ENCODE measurements at places on chromosomes 7 and 10. TPM values are rescaled to one million over a fixed set of nuclear protein-coding genes. Genes with fewer than 3 reads are reported as not detected.

- DNase-seq: no peak
These were observed 94.0 kb downstream of the TBXAS1 start for GRCh38 chr7:139923090-139923489.

Gene MUC12
- not detected for total RNA-seq

- DNase-seq: no peak
These were observed 152.7 kb downstream of the CUX1 start for GRCh38 chr7:101969997-101970585.

GRCh38 chr7:115060095-115060870, 138.4 kb downstream of the MDFIC start:
- DNase-seq: no peak

DNA sequence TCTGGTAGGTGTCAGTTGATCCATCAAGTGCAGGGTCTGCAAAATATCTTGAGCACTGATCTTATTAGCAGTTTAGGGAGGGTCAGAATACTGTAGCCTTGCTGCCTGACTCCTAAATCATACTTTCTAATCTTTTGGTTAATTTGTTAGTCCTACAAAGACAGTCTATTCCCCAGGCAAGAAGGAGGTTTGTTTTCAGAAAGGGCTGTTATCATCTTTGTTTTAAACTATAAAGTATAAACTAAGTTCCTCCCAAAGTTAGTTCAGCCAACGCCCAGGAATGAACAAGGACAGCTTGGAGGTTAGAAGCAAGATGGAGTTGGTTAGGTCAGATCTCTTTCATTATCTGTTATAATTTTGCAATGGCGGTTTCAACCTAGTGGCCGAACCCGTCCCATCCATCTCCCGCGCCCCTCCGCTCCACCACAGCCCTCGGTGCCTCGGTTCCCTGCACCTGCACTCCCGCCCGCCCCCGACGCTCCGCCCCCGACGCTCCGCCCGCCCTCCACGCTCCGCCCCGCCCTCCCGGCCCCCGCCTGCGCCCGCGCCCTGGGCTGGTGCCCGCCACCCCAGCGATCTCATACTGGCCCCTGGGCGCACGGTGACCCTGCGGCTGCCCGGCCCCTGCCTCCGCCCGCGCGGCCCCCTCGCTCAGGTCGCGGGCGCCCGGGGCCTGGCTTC, at the start of gene ADCK2:
TSS of gene ADCK2 (plus strand) at position 564 of the 681 bp plus-strand sequence. CDS start 386 bp downstream, outside the sequence.
- peak; percentile 71 for DNase-seq

- no peak for DNase-seq
These were observed 16.0 kb upstream of the ZNF273 start for GRCh38 chr7:64886956-64887545.

GRCh38 chr10:14945108-14945507, 8.8 kb downstream of the DCLRE1C start:
- no peak for DNase-seq

Gene AKR1B15
- 0.31 TPM for total RNA-seq

DNA sequence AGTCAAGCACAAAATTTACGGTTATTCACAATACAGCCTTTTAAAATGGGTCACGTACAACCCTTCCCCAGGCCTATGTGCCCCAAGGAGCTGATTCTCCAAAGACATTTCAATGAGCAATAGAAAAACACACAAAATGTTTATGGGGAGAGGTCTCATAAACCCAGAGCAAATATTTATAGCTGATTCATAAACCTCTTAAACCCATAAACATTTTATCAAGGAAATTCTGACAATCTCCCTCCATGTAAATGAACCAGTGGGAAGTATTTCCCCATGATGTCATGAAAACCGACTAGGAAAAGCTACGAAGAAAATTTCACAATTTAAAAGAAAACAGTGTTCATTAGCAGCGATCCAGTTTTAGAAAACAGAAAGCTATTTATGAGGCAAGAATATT, 36.0 kb downstream of the SFMBT2 start:
- no peak for DNase-seq

Gene TCAF2
- total RNA-seq: 4.8 TPM

Gene SPDYE2
- total RNA-seq: not detected

Measured in tongue (tissue), 3 donors.